ENCODE measurements at places on chromosomes 16 and 17.

DNA sequence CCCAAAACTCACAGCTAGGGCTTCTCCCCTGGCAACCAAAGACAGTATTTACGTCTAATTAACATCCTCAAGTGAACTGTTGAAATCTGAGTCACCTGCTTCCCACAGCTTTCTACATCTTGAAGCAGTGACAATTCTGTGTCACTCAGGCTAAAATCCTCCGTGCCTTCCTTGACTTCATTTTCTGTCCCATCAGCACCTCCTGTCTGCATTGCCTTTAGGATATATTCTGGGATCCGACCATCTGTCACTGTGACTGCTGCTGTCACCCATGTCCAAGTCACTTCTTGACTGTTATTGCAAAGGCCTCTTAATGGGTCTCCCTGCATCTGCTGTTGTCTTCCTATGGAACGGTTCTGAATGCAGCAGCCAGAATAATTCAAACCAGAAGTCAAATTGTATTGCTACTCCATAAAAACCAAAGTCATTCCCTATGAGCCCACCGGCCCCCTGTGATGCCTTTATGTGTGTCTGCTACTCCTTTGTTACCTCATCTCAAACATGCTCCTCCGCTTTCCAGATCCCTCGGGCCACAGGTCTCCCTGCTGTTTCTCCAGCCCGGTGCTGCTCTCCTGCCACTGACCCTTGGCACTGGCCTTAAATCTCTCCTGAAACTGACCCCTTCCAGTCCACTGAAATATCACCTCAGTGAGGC lies 56.9 kb downstream of the WWP2 start:
- DNase-seq, result no peak

GRCh38 chr16:88716201-88716600 lies 9.9 kb downstream of the CTU2 start:
- DNase-seq, result no peak

DNA sequence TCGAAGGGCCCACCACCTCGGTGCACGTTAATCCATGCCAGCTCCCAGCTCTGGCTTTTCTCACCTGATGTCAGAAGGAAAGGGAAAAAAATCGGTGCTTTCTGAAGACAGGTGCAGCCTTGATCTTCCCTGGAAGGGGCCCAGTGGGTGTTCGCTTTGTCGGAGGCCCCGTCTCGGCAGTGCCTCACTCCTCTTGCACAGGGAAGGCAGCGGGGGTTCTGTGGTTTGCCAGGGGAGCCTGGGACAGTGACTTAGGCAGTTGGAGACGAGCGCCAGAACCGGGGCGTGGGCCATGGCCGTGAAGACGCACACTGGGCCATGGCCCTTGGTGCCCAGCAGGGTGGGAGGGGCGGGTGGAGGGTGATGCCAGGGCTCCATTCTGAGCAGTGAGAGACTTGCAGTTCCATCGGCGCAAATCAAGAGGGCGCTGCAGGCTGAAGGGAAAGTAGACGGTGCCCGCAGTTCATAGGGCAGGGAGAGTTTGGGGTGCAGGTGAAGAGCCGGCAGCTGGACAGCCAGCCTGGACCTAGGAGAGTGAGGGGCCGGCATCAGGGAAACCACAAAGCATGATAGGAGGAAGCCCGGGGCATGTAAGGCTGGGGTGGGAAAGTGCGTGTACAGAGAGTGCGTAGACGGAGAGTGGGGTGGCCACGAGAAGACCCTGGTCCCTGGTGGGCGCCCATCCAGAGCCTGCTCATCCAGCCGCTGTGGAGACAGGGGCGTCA lies 101.3 kb upstream of the CHMP6 start:
- DNase-seq, result no peak

- DNase-seq, result no peak
Measured at GRCh38 chr16:3740186-3740585, 22.9 kb upstream of the TRAP1 start.

GRCh38 chr16:28200661-28201060 lies 11.1 kb downstream of the XPO6 start:
- no peak for DNase-seq

- no peak for DNase-seq
Measured at GRCh38 chr16:85017151-85017550, 5.8 kb upstream of the ZDHHC7 start.

- DNase-seq, result no peak
Measured at GRCh38 chr17:29621751-29622194, 939 bp downstream of the CORO6 start.

Measured in stimulated activated CD8-positive, alpha-beta memory T cell treated with anti-CD3 and anti-CD28 coated beads, Interleukin-7, amount 100 ng/mL, for 24 hours (primary cell).